G401 (cell line): ENCODE measurements at places on chromosomes 6 and 20. TPM values are rescaled to one million over a fixed set of nuclear protein-coding genes. Genes with fewer than 3 reads are reported as not detected.

DNA sequence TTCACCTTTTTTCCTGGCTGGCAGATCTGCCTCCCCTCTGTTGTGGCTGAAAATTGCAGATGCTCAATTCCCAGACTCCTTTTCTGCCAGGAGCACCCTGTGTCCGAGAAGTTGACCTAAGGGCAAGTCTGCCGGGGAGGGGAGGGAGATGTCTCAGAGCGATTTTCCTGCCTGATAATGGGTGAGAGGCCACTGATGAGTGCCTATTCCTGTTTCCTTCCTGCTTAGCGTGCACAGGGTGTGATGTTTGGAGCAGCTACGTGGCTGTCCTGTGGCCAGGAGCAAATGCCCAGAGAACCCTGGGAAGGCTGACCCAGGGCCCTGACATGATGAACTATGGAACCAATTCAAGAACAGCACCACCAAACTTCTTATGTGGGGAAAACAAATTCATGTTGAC lies 22.5 kb downstream of the SOX4 start:
- DNase-seq, result no peak

The ZNF341 gene
- total RNA-seq, result 0.86 and 2.3 TPM in 2 replicates

- DNase-seq, result no peak
Observed at GRCh38 chr6:139349464-139350020, 24.9 kb downstream of the CITED2 start.

GRCh38 chr6:33619166-33619840 lies 1.8 kb upstream of the ITPR3 start:
- DNase-seq, result no peak

The STX11 gene
- 0.07 TPM in 1 of 2 replicates, not detected in the other for total RNA-seq

GRCh38 chr20:38628580-38629470 lies 27.2 kb downstream of the ARHGAP40 start:
- no peak for DNase-seq

The SLCO4A1 gene
- total RNA-seq, result 9.2 and 10.3 TPM in 2 replicates

DNA sequence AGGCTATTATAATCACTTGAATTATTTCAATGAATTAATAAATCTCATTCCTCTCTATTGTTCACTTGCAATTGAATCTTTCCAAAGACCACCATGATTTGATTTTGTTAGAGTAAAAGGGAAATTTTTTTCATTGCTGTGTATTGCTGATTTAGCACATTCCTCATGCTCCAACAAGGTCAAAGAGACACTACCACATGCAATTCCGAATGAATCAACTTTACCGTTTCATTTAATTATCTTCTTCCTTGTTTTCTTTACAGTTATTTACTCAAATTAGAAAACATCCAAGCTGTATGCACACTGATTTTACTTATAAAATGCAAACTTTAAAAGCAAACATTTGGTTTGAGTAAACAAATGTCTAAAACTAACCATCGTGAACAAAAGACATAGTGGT lies 967 bp downstream of the KIAA0408 start:
- DNase-seq, result no peak

- DNase-seq, result no peak
Observed at GRCh38 chr20:62925420-62926228, 681 bp downstream of the DIDO1 start.

The GJA10 gene
- total RNA-seq, result not detected in 2 replicates

DNA sequence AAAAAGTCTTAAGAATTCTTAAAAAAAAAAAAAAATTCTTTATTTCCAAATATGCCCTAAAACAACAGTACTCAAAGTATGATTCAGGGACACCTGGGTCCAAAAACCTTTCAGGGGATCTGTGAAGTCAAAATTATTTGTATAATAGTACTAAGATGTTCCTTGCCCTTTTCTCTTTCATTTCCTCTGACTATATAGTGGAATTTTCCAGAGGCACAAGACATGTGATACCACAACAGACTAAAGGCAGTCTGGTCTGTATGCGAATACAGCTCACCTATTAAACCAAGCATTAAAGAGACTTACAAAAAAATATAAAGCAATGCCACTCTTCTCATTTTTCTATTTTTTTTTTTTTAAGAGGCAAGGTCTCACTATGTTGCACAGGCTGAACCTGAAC lies 15.4 kb downstream of the NOL7 start:
- DNase-seq, result no peak

GRCh38 chr6:70303034-70303525 lies at the start of gene COL9A1:
Gene COL9A1, minus strand, starts transcription at chr6:70303084. Its CDS starts 160 bp downstream, at chr6:70302924.
- no peak for DNase-seq

DNA sequence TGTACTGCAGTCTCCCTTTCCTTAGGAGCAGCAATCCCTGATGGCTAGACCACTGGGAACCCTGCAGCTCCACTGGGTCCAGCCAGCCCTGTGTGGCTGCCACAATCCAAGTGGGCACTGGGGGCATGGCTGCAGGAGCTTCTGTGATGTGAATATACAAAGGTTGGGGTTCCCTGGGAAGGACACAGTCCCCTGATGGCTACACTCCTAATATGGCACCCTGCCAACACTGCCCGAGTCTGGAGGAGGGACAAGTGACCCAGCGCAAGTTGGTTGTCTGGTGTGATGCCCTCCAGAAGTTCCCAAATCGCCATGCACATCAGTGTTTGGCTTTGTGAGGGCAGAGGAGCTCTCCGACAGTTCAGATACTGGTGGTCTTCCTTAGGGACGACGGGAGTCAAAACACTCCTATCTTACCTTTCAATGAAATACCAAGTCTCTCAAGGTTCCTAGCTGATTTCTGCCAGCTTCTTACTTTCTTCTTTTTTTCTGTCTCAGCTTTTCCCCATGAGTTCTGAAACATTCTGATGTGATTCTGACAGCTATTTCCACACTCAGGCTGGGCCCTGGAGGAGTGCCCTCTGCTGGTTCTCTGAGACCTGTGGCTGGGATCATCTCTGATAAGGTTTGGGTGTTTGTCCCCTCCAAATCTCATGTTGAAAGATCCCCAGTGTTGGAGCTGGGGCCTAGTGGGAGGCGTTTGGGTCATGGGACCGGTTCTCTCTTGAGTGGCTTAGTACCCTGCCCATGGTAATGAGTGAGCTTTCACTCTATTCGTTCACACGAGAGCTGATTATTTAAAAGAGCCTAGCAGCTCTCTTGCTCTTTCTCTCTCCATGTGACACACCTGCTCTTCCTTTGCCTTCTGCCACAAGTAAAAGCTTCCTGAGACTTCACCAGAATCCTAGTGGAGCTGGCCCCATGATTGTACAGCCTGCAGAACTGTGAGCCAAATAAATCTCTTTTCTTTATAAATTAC lies 15.5 kb upstream of the ZFP57 start:
- no peak for DNase-seq

The C6orf141 gene
- total RNA-seq, result 0.17 TPM in 1 of 2 replicates, not detected in the other

GRCh38 chr6:69768664-69769063 lies 28.1 kb downstream of the LMBRD1 start:
- no peak for DNase-seq

GRCh38 chr6:1667012-1667804 lies 57.5 kb downstream of the FOXC1 start:
- DNase-seq, result no peak

The PRKN gene
- 0.18 and 1.1 TPM in 2 replicates for total RNA-seq
